ENCODE measurements at places on chromosomes 7 and 10.

DNA sequence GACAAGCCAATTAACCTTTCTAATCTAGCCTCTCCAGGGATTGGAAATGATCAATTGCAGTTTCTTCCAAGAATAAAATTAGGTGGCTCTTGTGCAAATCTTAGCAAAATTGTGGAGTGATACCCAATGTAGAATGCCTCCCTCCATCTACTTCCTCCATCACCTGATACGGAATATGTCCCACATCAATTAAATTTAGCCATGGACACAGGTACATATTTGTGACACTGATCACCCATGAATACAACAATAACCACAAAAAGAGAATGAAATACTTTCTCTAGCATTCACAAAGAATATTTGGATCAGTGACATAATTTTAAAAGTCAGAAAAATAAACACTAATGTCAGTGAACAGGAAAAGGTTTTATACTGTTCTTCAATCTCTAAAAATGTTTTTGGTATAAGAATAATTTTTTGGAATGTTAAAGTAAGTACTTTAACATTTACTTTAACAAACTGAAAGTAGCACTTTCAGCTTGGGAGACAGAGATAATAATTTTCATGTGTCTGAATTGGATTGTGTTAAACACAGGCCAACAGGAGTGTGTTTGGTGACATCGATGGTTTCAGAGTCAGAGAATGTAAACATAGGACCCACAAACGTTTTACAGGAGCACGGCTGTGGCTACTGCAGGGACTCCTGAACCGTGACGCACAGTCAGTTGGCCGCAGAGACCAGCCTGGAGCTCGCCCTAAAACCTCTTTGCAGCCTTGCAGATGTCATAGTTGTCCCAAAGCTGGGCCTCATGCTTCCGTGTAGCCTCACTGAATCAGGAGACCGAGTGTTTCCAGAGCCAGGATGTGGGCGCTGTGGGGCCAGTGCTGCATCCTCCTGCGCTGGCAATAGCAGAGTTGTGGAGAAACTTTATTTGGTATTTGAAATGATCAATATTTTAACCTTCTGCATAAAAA lies 7.2 kb downstream of the RBM20 start:
- no peak for DNase-seq

GRCh38 chr7:73885975-73886798 lies 25.2 kb downstream of the TMEM270 start:
- DNase-seq: no peak

GRCh38 chr7:27947586-27948278 lies 207.8 kb downstream of the TAX1BP1 start:
- DNase-seq: no peak

- DNase-seq: no peak
Measured at GRCh38 chr7:87188930-87189329, 30.6 kb downstream of the TMEM243 start.

GRCh38 chr7:12111422-12112405 lies 99.4 kb upstream of the TMEM106B start:
- no peak for DNase-seq

DNA sequence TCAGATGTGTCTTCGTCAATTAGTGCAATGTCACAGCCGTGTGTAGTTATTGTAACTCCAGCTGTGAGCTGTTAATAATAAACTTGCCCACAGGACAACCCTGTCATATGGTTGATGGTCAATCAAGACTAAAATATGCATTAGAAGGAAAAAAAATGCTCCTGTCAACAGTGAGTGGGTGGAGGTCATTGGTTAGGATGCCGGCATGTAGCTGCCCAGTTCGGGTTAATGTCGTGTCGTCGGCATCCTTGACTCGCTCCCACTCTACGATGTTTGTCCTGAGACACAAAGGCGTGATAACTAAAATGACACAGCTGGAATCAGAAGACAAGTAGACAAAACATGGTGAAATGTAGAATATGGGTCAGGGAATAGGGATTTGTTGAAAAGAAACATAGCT lies 442.8 kb upstream of the NPVF start:
- no peak for DNase-seq

- DNase-seq: no peak
Measured at GRCh38 chr10:103333934-103334520, 16.9 kb downstream of the PCGF6 start.

- no peak for DNase-seq
Measured at GRCh38 chr7:112204499-112205342, 1.5 kb downstream of the DOCK4 start.

DNA sequence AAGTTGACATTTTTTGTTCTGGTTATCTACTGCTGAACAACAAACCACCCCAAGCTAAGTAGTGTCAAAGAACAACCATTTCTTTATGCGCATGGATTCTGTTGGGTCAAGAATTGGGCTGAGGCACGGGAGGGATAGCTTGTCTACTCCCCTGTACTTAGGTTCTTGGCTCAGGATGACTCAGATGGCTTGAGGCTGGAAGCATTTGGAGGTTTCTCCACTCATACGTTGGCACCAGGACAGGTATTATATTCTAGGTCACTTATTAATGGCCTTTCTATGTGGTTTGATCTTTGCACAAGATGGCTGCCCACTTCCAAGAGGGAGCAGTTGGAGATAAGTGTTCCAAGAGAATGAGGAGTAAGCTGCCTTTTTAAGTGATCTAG lies 11.8 kb upstream of the TFAM start:
- no peak for DNase-seq

- no peak for DNase-seq
Measured at GRCh38 chr10:6044751-6045313, 17.3 kb downstream of the IL2RA start.

- no peak for DNase-seq
Measured at GRCh38 chr10:17410907-17411306, 43.5 kb downstream of the ST8SIA6 start.

- DNase-seq: no peak
Measured at GRCh38 chr7:129779602-129780256, 168.2 kb downstream of the NRF1 start.

DNA sequence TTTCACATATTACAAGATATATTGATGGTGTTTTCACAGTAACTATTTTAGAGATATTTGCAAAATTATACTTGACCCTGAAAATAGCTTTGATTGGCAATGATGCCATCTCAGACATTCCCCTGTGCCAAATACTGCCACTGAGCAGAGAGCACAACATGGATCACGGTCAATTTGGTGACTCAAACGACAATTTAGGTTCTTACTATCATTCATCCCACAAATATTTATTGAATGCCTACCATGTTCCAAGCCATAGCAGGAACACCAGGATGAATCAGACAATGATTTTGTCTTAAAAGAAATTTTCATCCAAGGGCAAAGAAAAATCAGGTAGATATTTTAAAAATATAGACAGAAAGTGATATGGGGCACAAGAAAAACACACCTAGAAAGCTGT lies 153.2 kb upstream of the ADO start:
- DNase-seq: no peak

DNA sequence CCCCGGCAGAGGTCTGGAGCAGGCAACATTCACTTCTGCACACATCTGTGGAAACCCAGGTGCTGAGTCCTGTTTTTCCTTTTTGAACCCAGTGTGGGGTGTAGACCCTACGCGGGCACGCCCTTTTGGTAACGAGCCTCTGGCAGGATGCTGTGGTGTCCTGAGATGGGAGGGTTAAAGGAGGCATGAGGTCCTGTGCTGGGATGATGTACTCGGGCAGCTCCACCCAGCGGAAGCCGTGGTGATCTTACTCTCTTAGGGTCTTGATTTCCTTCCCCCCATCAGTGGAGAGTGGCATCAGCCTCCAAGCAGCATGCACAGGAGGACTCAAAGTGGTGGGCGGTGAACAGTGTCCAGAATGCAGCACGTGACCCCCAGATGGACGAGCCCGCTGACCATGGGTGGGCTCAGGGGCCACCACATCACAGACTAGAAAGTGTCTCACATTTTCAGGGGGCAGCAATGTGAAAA lies 148.6 kb downstream of the DNAJB6 start:
- DNase-seq: no peak

GRCh38 chr7:23107781-23108180 lies 2.2 kb downstream of the KLHL7 start:
- no peak for DNase-seq

- DNase-seq: no peak
Measured at GRCh38 chr10:1241973-1242935, 186.1 kb downstream of the WDR37 start.

GRCh38 chr7:90520484-90520883 lies 51.0 kb downstream of the PTTG1IP2 start:
- no peak for DNase-seq

GRCh38 chr7:712381-713138 lies 13.9 kb upstream of the DNAAF5 start:
- DNase-seq: no peak

DNA sequence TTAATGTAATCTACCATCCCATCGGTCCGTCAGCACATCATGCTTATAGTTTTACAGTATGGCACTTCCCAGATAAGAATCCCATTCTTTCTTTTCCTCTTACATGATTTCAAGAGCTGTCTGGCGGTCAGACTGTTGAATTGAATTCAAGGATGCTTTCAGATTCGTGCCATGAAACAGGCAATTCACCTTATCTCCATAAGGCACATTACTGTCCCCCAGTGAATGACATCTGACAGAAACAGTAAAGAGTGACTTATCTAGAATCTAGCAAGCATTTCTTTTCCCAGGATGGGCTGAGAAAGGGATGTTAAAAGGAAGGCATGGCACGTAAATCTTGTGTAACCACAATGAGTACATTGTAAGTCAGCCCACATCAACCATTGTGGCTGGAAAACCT lies 61.1 kb upstream of the SEM1 start:
- no peak for DNase-seq

DNA sequence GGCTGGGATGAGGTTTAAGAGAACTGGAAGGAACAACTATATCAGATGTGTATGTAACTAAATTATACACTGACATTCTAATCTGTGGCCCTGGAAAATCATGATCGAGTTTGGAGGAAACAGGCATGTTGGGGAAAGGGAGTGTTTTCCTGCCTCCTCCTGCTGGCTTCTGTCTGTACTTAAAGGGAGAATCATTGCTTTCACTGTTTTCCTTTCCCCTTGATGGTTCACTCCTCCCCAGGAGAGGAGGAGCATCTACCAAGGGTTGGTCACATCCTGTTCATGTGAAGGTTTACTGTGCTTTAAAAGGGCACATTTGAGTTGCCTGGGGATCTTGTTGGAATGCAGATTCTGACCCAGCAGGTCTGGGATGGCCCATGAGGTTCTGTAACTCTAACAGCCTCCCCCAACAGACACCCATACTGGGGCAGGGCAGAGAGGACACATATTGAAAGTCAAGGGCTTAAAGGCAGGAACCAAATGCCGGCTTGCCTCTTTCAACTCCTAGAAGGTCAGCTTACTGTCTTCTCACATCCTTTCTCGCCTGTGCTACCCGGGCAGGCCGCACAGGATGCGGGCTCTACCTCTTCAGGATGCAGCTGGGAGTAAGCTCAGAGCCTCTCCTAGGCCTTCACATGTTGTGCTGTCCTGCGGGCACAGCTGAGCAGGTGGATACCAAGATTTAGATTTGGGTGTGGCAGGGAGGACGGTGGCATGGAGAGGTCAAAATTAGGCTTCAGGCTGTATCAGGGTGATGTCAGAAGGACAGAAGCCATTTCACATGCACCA lies 694.8 kb downstream of the KCNMA1 start:
- DNase-seq: no peak

GRCh38 chr10:25974897-25975459 lies 40.9 kb downstream of the MYO3A start:
- DNase-seq: no peak

GRCh38 chr10:43231523-43232078 lies 35.3 kb downstream of the RASGEF1A start:
- no peak for DNase-seq

- DNase-seq: no peak
Measured at GRCh38 chr7:77747178-77747577, 50.9 kb downstream of the RSBN1L start.

- DNase-seq: no peak
Measured at GRCh38 chr10:4176500-4177281, 391.7 kb upstream of the KLF6 start.

- no peak for DNase-seq
Measured at GRCh38 chr10:109968953-109969759, 38.6 kb upstream of the ADD3 start.

GRCh38 chr7:6705959-6706665 lies 635 bp downstream of the ZNF12 start:
- no peak for DNase-seq

GRCh38 chr10:62636825-62637248 lies 167.7 kb upstream of the ADO start:
- DNase-seq: no peak

DNA sequence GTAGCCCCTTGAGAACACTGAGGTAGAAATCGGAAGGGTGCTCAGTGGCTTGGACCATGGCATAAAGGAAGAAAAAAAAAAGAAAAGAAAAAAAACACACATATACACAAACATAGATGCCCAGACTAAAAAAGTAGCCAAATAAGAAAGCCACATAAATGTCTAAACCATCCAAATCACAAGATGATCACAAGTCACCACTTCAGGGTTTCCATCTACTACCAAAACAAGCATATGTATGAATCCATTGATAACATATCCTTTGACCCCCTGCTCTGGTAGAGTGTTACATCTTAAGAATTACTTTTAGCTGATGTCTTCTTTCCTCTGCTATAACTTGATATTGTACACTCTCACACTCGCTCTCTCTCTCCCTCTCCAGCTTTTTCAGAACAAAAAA lies 245.9 kb downstream of the AHR start:
- no peak for DNase-seq

- no peak for DNase-seq
Measured at GRCh38 chr7:66043681-66044497, 31.7 kb upstream of the ASL start.

- DNase-seq: no peak
Measured at GRCh38 chr7:150721970-150722373, 5.6 kb downstream of the GIMAP1 start.

DNA sequence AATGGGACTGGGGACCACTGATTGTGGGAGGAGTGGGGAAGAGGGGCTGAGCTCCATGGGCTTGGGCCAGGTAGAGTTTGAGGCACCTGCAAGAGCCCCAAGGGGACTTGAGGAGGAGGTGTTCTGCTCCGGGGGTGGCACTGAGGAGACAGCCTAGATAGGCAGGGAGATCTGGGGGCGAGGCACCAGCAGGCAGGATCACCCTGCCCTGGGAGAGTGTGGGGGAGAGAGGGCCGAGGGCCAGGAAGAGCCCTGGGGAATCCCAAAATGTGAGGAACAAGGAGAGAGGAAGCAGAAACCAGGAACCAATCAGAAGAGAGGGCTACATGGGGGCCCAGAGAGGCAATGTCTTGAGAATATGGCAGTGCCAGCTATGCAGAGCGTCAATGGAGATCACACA lies 34.6 kb downstream of the LEP start:
- no peak for DNase-seq

GRCh38 chr7:139901056-139901795 lies 72.2 kb downstream of the TBXAS1 start:
- no peak for DNase-seq

DNA sequence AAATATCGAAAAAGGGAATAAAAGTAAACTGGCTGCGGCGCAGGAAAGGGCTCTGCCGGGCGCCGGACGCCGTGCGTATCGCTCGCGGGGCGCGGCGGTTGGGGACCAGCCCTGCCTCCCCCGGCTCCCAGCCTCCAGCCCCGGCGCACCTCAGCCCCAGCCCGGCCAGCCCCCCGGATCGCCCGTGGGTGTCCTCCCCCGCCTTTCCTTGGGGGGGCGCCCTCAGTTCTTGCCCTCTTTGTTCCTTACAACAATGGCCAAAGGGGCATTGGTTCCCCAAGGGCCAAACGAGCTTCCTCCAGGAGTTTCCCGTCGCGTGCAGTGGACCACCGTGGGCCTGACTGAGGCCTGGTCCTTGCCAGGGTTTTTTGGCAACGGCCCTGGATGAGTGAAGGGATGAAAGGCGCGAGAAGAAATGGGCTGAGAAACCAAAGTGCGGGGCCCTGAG lies 1.2 kb downstream of the MACROH2A2 start:
- no peak for DNase-seq

GRCh38 chr10:122348935-122349361 lies 25.6 kb upstream of the PLEKHA1 start:
- DNase-seq: no peak

All from esophagus squamous epithelium (tissue), 5 donors.